ENCODE measurements at places on chromosomes 13 and 19.
A peak's percentile ranks its signal among the peaks of the same experiment; 100 is the strongest.

DNA sequence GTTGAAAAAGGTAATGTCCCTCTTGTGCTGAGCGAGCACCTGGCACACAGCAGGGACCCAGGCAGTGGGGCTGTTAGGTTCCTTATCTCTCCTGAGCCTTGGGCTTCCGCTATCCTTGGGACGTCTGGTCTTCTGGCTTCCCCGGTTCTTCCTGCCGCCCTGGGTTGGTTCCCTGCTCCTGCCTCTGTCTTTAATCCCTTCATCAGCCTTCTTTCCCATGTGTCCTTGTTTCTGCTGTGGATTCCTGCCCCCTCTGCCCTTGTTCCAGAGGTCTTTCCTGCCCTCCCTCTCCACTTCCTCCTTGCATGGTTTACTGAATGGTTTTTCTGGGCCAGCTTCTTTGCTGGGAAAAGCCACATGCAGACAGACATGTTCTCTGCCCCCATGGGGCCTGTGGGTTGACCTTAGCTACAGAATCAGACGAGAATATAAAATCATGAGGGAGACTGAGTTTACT lies 2.6 kb downstream of the EPN1 start:
- no peak for DNase-seq

GRCh38 chr13:90352763-90353162 lies 994.7 kb upstream of the MIR17HG start:
- no peak for DNase-seq

DNA sequence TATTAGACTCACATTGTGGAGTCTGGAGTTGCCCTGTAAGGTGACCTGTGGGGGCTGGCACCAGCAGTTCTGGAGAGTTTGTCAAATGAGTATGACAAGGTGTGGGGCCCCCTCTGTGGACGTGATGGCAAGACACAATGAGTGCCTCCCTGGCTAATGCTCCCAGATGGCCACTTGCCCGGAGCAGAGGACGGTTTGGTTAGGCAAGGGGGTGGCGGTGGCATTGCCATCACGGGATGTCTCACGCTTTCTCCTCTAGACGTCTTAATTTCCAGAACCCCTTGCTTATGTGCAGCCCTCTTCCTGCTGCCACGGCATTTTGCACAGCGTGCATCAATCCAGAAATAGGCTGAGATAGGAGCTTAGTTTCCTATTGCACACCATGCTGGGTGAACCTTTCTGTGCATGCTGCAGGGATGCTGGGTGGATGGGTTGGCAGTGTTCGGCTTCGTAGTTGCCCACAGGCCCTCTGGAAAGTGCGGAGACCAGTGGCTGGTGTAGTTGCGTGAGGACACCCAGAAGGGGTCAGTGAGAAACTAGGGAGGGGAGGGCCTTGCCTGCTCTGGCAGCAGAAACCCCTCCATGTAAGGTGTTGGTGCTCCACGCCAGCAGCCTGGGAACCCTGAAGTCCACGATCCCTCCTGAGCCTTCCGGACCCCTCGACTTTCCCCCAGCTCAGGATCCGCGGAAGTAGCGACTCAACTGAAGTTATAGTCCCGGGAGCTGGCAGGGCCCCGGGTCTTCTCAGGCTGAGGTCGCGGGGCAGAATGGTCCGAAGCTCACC lies 18.1 kb upstream of the LRP3 start:
- peak; percentile 54 for DNase-seq

- no peak for DNase-seq
Observed at GRCh38 chr19:35689836-35690235, 14.5 kb upstream of the ZBTB32 start.

DNA sequence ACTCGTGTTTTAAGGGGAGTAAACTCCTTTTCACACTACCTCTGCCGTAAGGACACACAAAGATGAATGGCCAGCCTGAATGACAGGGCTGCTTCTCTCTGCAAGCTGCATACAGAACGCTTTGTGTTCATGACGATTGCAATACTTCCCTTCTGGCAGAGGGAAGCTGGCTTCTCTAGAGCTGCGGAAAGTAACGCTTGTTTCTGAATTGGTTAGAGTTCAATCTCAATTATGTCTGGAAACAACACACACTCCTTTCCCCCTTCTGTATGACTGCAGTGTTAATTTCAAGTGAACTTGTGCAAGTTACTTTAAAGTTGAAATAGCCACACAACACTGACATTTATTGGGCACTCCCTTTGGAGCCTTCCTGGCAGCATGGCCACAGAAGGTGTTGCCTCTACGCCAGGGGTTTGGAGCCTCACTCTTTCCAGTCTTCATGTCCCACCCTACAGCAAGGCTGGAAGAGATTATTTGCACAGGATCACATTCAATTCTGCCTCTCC lies 242.6 kb downstream of the NDFIP2 start:
- DNase-seq, result no peak

DNA sequence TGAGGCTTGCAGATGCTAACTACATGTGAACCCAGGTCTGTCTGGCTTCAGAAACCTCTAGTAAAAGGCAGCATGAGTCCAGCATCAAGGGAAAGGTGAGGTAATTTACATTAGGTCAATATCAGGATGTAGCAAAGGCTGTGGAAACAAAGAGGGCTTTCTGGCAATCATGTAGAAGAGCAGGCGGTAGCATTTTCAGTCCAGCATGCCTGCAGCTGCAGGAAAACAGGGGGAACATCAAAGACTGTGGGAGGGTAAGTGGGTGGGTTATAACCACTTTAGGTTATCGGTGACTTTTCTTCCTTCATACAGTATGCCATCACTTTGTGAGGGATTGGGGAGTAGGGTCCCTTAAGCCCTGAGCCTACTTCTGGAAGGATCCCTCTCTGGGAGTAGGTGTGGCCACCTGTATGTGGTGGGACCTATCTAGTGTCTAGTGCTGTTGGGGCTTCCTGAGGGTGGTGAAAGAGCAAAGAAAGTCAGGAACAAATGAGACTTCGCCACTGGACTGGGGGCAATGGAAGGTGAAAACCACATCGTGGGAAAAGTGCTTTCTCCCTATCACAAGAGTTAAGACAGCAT lies 10.8 kb downstream of the SUGP2 start:
- DNase-seq, result no peak

GRCh38 chr13:31198519-31198918 lies 1.3 kb upstream of the B3GLCT start:
- no peak for DNase-seq

GRCh38 chr13:109204657-109205056 lies 575.2 kb downstream of the MYO16 start:
- no peak for DNase-seq

- no peak for DNase-seq
Observed at GRCh38 chr13:51825165-51825592, 19.8 kb downstream of the TMEM272 start.

GRCh38 chr19:12885749-12886650 lies 1.0 kb downstream of the KLF1 start:
- DNase-seq, result no peak

DNA sequence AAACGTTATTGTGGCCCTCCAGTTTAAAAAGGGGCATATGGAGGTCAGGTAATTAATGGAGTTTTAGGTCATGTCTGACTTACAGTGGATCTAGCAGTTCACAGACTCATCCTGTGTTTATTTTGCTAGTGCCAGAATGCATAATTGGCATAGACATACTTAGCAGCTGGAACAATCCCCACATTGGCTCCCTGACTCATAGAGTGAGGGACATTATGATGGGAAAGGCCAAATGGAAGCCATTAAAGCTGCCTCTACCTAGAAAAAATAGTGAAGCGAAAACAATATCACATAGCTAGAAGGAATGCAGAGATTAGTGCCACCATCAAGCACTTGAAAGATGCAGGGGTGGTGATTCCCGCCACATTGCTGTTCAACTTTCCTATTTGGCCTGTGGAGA lies 610.7 kb downstream of the SLITRK5 start:
- no peak for DNase-seq

DNA sequence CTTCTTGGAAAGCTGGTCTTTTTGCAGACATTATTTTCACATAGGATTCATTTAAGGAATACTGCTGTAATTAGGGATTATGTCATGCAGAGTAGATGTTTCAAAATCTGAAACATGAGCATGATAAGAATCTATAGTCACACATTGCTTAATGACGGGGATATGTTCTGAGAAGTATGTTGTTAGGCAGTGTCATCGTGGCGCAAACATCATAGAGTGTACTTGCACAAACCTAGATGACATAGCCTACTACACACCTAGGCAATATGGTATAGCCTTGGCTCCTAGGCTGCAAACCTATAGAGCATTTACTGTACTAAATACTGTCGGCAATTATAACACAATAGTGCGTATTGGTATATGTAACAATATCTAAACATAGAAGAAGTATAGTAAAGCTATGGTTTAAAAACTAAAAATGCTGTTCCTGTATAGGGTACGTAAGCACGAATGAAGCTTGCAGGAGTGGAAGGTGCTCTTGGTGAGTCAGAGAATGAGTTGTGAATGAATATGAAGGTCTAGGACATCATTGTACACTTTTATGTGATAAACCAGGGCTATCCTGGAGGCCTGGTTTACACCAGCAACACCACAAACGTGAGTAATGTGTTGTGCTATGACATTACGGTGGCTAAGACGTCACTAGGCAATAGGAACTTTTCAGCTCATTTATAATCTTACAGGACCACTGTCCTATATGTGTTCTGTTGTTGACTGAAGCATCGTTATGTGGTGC lies 283.1 kb downstream of the MTUS2 start:
- DNase-seq, result no peak
